ENCODE measurements at places on chromosomes 13 and 19. TPM values are rescaled to one million over a fixed set of nuclear protein-coding genes. Genes with fewer than 3 reads are reported as not detected.

DNA sequence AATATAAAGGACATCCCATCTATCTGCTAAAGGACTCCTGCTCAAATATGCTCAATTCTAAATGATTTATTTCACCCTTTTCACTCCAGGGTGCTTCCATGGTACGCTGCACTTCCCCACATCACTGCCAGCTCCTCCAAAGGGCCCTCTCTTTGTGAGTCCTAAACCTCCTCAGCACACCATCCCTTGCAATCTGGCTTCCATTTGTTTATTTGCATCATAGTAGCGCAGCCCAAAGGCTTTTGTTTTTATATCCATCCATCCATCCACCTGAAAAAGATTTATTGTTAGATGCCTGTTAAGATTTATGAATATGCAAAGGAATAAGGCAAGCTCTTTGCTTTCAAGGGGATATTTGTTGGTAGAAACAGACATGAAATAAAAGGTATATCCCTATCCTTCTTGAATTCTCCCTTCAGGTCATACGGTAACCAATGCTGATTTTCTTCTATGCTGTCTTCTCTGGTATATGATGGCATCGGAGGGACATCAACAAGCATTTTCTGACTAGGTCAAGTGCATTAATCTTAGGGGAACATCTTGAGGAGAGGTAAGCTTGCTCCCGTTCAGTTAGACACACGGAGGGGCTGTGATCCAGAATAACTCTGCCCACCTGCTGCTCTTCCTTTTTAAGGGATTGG, 397.6 kb downstream of the LIG4 start:
- DNase-seq, result no peak

Gene TLE6
- total RNA-seq, result 2.7 TPM

DNA sequence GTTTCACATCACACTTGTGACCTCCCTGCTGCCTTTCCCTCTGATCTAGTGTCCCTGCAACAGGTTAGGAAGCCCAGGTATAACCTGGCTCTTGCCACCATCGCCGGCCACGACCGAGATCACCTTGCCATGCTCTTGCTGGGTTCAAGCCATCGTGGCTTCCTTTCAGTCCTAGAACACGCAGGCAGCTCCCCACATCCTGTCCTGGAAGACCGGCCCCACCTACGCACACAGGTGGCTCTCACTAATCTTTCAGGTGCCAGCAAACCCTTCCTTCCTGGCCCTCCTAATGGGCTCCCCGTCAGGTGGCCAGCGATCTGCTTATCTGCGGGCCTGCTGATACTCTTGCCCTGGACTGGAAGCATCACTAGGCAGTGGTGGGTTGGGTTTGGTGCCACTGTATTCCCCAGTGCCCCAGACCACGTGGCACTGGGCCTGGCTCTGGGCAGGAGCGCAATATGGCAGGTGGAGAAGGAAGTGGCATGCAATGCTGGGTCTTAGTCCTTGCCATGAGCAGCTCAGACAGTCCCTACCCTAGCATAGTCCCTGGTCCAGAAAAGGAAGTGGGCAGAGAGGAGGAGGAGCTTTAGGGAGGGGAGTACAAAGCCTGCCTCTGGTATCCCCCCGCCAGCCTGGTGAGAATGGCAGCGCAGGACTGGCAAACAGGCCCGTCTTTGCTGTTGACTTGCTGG, 11.8 kb downstream of the PPP1R37 start:
- DNase-seq, result no peak

Gene TMEM147
- total RNA-seq, result 68.8 TPM

DNA sequence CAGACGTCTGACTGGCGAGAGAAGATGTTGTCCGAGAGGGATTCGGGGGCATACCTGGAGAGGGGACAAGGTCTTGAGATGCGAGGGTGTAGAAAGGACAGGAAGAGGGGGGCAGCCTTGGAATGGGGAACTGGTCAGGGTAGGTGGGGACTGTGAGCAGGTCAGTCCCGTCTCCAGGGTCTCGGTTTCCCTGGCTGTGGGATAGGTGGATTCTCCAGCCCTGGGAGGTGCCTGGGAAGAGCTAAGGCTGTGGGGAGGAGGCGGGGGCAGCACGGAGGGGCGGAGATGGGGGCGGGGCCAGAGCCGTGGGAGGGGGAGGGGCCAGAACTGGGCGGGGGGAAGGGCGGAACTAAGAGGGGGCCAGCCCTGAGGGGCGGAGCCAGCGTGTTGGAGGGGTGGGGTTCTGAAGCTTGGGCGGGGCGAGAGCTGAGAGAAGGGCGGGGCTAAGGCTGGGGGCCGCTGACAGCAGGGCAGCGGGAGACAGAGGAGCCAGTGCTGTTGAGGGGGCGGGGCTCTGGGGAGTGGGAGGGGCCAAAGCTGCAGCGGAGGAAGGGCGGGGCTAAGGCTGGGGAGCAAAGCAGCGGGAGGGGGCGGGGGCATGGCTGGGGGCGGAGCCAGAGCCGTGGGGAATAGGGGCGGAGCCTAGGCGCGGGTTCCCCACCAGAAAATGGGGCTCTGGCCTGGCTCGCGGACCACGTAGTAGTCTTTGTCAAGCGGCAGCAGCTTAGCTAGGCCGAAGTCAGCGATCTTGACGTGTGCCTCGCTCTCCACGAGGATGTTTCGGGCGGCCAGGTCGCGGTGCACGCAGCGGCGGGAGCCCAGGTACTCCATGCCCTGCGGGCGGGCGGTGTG, 9.5 kb upstream of the INSL3 start:
- peak; percentile 81 for DNase-seq

- peak; percentile 51 for DNase-seq
These were observed 27.9 kb upstream of the EDNRB start for GRCh38 chr13:77946522-77946921.

DNA sequence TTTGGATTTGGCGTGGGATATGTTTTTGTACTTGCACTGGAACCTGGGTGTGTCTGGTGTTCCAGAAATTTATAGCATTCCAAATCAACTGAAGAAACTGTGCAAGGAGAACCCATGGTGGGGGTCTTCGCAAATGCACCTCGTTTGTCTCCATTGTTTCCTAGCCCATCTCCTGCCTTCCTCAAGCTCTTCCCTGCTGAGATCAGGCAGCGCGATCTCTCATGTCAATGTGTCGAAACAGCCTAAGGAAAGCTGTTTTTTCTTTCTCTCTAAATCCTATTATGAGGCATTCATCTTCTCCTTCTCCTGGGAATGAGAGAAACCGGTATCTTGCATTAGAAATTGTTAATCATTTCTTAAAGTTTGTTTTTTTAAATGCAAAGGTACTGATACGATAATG, 131.0 kb downstream of the KLF5 start:
- no peak for DNase-seq

Gene RNF225
- total RNA-seq, result not detected

- DNase-seq, result no peak
These were observed 12.4 kb downstream of the NOSIP start for GRCh38 chr19:49567861-49568441.

DNA sequence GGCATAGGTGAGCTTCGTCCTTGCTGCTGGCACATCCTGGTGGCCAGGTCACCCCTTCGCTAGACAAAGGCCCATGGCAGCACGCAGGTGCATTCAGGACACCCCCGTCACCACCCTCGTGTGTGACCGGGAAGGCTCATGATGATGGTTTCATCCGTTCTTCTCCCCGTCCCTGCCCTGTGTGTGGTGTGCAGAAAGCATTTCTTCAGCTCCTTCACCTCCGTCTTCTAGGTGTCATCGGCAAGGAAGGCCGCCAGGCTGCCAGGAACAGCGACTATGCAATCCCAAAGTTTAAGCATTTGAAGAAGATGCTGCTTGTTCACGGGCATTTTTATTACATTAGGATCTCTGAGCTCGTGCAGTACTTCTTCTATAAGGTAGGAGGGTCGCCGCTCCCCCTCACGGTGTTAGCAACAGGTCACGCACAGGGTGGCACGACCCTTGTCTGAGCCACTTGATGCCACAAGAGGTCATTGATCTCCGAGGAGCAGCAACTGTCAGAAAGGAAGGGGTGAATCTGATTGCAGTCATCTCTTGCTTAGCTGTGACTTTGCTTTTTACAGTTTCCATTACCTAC, 111.0 kb upstream of the MCF2L start:
- DNase-seq, result no peak

DNA sequence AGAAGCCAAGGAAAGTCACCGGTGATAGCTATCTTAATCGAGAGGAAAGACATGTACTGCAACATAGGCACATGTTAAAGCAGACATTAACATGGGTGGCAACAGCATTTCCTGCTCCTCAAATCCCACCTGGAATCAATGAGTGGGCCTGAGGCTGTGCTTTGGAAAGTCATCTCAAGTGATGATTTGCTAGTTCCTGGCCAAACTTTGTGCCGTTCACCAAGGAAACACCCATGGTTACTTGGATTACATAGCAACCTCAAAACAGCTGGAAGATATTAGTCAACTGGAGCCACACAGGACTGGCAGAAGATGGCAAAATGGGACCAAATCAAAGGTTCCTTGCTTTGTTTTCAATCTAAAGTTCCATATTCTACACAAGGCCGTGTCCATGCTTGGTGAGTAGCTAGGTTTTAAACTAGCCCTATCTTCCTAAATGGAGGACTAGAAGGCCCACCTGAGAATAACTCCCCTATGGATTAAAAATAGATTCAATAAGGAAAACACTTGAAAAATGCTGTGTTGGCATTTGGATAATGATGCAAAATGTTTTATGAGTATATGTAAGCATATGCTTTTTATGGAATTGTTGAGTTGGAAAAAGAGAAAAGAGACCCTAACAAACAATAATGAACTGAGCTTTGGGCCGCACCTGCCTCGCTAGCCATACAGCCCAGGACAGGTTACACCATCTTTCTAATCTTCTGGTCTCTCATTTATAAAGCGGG, 144.5 kb downstream of the RGCC start:
- DNase-seq, result no peak
